ENCODE measurements at places on chromosomes 16 and 17.

- DNase-seq = peak; percentile 44
These were observed 2.5 kb upstream of the RAB11FIP4 start for GRCh38 chr17:31388770-31389656.

DNA sequence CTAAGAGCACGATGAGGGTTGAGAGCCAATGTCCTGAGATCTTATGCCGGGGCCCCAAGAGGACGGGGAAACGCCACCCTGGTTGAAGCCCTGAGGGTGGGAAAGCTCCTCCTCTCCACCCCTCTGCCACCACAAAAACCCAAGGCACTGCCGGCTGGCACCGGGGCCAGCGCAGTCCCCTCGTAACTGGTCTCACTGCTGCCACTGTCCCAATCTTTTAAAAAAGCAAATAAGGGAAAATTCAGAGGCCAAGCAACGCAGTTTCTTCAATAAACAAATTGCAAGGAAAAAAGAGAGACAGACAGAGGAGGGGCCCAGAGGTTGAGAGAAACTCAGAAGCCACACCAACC is 6.7 kb downstream of the GRIN2C start:
- DNase-seq = no peak

GRCh38 chr17:64172510-64172909 is 42.6 kb upstream of the ERN1 start:
- DNase-seq = no peak

- DNase-seq = no peak
These were observed 204.5 kb downstream of the GSG1L start for GRCh38 chr16:27859020-27859419.

- peak; percentile 58 for DNase-seq
These were observed 245.7 kb downstream of the PRKCA start for GRCh38 chr17:66548158-66548557.

DNA sequence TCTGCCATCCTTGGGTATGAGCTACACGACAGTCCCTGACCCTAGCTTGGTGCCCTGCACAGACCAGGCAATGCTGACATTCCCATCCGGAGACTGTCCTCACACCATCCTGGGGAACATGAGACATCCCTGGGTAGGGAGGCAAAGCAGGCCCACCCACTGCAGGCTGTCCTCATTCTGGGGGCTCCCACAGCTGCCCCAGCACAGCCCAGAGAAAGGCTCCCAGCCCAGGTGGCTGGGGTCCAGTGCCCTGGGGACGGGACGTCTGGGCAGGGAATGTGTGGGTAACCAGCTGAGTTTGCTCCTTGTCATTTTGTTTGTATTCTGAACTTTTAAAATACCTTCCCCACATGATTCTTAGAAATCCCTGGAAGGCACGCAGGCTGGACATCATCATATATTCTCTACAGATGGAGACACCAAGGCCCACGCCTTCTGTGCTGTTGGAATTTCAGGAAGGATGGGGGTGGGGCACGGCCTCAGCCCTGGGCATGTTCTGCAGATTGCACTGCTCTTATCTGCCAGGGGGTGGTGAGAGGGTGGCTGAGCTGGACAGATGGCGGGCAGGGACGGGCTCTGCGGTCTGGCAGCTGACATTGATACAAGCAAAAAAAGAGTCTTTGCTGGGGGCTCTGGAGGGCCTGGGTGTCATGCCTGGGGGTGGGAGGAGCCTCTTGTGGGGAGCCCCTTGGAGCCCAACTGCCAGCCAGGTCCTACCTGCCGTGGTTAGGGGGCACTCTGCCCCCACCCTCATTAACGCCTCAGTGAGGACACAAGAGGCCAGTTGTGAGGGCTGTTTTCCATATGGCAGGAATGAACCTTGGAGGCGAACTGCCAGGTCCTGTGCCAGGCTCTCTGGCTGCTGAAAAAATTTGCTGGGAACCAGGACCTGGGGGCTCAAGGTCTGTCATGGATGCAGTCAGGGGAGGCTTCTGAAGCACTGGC is 28.4 kb downstream of the LRRC75A start:
- no peak for DNase-seq

DNA sequence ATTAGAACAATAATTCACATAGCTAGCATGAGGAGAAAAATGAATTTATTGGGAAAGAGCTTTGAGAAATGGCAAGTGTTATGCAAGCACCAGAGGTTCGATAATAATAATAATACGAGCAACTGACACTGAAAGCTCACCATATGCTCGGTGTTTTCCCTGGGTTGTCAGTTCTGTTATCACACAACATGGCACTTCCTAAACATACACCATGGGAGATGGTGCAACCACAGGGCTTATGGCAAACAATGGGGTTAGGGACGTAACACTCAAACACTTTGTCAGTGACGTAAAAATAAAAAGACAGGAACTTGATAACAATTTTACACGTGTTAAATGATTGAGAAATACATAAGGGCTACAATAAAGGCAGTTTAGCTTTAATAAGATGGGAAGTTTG is 23.7 kb downstream of the OR1D5 start:
- DNase-seq = no peak

- DNase-seq = no peak
These were observed 8.8 kb downstream of the CD2BP2 start for GRCh38 chr16:30346286-30346685.

DNA sequence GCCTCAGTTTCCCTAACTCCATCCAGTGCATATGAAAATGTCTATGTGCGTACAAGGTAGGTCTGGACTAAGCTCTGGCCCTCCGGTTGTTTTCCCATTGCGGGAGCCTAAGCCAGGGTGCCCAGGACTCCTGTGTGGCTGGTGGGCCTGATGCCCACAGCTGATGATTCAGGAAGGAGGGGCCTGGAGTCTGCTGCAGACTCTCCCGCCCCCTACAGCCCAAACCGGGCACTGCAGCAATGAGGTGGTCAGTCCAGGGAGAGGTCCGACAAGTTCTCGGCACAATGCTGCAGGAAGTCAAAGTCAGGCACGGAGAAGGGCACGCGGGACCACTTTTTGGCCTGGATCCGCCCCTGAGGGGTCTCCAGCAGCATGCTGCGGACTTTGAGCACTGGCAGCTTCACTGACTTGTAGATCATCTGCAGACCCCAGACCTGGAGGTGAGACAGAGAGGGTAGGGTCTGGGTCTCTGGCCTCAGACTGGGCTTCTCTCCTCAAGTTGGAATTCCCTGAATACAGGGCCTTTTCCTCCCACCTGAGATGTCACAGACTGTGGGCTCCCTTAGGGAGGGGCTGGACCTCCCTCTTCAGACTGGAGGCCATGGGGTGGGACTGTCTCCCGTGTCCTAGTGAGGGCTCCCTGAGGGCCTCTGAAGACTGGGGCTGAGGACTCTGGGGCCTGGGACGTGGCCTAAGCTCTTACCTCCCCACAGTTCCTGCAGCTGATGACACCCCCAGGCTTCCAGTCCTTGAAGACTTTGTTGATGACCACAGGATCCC is 3.4 kb upstream of the ZNF385C start:
- DNase-seq = peak; percentile 70

- no peak for DNase-seq
These were observed 195.4 kb downstream of the XYLT1 start for GRCh38 chr16:17275076-17276009.

DNA sequence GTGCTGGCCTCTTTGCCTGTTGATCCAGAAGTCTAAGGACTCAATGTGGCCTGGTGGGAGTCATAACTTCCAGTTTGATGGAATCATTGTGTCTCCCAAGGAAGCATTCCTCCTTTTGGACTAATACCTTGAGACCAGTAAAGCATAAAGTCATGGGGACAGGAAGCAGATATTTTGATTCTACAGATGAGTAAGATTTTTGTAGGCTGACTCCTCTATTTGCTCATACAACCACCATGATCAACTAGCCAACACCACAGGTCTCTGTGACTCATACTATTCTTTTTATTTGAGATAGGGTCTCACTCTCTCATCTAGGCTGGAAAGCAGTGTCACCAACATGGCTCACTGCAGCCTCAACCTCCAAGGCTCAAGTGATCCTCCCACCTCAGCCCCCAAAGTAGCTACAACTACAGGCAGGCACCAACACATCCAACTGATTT is 6.2 kb downstream of the MT2A start:
- DNase-seq = no peak

GRCh38 chr16:85234310-85235204 is 122.3 kb upstream of the CIBAR2 start:
- no peak for DNase-seq

DNA sequence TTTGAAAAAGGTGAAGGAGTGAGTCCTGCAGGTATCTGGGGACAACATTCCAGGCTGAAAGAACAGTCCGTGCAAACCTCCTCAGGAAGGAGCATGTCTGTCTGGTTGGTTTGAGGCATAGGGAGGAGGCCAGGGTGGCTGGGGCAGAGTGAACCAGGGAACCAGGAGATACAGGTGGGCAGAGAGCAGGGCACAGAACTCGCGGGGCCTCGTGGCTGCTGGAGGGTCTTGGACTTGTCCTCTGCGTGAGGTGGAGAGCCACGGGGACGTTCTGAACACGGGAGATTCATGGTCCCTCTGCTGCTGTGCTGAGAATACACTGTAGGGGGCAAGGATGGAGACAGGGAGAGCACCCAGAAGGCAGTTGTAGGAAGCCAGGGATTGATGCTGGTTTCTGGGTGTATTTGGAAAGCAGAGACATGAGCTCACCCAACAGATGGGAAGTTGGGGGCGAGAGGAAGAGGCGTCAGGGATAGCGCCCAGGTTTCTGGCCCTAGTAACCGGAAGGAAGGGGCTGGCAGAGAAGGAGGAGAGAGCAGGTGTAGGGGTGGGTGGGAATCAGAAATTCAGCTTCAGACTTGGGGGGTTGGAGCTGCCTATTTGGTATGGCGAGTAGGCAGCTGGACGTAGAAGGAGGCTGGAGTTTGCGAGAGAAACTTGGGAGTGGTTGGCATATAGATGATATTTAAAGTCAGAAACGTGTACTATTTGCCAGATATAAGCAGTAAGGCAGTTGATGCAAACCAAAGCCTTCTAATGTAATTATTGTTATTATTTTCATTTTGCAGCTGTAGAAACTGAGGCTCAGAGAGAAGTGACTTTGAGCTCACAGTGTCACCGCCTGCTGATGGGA is at the start of gene CCL17:
Gene CCL17 (plus strand): TSS at position 803 of the 853 bp plus-strand sequence. CDS start 9,166 bp downstream, outside the sequence.
- no peak for DNase-seq

DNA sequence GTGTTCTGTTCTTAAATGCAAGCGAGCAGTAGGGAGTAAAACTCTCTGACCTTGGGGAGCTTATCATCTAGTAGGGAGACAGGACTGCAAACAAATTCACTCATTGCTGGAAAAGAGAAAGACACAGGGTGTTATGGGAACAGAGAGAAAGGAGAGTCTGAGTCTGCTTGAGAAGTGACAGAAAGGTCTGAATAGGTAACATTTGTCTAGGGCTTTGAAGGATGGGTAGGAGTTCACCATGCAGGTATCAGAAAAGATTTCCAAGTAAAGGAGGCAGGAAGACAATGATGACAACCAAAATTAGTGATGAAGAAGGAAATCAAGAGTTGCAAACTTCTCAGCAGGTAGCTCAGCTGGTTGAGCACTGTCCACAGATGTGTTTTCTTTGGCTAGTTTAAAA is 93.6 kb upstream of the GPR139 start:
- no peak for DNase-seq

GRCh38 chr16:8729779-8730334 is 55.4 kb downstream of the ABAT start:
- DNase-seq = no peak

- peak; percentile 16 for DNase-seq
These were observed 18.6 kb downstream of the KCTD2 start for GRCh38 chr17:75065562-75066151.

DNA sequence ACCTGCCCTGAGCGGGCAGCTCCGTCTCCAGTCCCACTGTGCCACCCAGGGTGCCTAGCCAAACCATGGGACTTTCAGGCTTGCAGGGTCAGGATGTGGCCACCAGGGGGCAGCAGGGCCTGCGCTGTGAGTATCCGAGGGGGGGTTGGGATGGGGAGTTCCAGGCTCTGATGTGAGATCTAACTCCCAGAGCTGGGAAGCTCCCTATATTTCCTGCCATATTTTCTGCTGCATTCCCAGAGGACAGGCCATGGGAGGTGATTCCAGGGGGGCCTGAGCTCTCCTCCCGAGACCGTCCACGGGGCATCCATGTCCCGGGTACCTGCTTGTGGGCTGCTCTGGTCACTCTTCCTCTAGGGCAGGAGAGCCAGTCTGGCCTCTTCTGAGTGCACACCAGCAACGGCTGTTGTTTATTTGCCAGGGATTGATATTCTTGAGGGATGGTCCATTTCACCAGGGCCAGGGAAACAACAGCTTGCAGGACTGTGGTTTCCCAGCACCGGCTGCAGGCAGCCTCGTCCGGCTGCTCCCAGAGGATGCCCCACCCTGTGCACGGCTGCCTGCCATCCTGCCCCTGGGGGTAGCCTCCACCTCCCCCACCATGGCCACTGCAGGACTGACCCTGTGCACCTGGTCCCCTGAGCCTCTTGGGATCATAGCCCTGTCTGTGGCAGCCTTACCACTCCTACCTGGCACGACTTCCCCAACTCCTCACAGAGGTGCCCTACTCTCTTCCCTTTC is 1.2 kb downstream of the GPR142 start:
- DNase-seq = peak; percentile 76

DNA sequence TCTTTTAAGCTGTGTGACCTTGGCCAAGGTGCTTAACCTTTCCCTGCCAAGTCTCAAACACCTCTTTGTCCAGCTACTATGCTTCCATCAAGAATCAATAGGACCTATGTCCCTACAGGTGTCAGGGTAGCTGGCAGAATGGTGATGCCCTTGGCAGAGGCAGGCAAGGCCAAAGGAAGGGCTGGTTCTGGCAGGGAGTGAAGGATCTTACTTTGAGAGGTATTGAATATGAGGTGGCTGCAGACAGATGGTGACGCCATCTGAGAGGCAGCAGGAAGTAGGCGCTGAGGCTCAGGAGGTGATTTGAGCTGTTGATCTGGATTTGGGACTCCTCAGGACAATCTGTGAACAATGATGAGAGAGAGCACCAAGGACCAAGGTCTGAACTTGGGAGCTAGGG is 12.5 kb downstream of the ABCC3 start:
- DNase-seq = no peak

DNA sequence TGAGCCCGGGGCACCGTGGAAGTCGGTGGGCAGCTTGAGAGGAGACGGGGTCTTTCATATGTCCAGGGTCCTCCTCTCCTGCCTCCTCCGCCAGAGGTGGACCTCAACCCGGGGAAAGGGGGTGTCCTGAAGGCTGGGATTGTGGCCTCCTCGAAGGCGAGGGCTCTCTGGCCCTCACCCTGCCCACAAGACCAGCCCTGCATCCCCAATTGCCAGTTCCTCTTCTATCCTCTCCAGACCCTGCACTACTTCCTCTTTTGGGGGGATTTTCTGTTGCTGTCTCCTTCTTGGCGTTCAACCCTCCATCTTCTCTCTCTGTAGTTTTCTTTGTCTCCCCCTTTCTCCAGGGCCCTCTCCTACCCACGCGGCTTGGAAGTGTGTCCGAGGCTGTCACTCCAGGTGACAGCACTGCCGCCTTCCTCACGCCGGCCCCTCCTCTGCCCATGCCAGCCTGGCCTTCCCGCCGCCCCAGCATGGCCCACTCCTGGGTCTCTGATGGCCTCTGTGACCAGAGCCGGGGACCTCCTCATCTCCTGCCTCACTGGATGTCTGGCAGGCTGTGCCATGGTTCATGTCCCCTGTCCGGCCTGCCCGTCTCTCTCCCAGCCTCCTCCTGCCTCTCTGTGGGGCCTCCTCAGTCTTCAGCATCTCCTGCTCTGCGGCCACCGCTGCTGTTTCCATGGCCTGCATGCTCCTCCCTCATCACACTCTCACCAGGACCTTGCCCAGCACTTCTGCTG is 2.4 kb upstream of the ITGAX start:
- no peak for DNase-seq

Measured in activated naive CD4-positive, alpha-beta T cell treated with Interleukin-2 at 50 U/mL for 16 hours (primary cell).